ENCODE measurements at places on chromosomes 3 and 15.

GRCh38 chr3:149263856-149264255, 42.2 kb upstream of the CP start:
- DNase-seq: no peak

- DNase-seq: no peak
Observed at GRCh38 chr15:100727291-100727851, 125.0 kb downstream of the ASB7 start.

DNA sequence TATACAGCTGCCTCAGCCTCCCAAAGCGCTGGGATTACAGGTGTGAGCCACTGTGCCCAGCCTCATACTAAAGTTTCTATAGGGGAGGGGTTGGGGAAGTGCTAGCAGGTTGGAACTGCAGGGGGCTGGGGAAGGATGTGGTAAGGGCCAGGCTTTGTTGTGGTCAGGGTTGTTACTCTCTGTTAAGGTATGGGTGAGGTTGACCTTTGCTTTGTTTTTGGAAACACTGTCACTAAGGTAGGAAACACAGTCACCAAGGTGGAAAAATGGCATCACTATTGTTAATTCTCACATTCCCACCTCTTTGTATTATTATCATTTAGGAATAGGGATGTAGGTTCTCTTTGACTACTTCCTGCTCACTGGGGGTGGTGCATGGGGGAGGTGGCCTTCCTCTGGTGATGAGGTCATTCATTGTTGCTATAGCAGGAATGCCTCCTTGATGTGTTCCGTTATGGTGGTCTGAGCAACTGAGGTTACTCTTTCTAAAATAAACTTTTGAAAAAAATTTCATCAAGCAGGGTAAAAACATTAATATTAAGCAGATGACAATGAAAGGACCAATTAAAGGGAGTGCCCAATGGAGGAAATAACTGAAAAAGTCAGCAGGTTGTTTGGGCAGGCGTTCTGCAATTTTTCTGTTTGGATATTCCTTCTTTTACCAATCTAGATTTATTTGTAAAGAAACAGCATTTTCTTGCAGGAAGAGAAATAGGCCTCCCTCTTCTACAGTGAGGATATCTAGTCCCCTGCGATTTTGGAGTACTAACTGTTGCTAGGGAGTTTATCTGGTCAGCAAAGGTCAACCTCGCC, 150.5 kb downstream of the WDR76 start:
- no peak for DNase-seq

DNA sequence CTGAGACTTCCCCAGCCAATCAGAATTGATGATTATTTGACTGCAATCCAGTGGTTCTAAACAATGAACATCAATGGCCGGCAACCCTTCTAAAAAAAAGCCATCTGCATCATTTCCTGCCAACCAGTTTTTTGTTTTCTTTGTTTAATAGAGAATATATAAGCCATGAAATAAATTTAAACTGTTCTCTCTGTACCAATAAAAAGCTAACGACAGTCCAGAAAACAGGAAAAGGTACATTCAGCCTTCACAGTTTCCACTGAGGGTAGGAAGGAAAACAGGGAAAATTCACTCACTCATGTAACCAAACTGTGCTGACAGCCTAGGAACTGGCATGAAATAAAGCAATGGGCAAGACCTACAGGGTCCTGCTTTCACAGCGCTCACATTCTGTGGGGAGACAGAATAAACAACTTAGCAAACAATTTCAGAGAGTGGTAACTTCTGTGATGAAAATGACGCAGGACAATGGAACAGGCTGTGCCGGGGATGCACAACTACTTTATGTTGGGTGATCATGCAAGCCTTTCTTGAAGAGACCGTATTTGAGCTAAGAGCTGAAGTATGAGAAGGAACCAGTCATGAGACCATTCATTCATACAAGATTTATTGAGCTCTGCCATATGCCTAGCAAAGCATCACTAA, 630.1 kb downstream of the MAGI1 start:
- DNase-seq: no peak

GRCh38 chr3:86702381-86702958, 288.5 kb downstream of the VGLL3 start:
- no peak for DNase-seq

DNA sequence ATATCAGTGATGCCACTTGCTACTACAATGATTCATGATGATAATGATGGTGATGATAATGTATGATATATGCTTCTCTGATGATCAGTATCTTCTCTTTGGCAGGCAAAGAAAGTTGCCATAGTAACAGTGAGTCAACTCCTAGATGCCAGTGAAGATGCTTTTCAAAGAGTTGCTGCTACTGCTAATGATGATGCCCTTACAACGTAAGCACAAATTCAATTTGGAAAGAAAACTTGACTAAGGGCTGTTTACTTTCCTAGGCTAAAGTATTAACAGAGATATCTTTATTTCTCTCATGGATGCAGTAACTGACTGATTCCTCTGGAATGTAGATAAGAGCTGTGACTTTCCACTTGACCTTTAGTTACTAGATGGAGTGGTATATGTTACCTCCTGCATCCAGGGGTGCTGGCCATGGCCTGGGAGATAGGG, 27.8 kb downstream of the ADGRG7 start:
- DNase-seq: no peak

- DNase-seq: no peak
Observed at GRCh38 chr3:125123451-125124305, 67.9 kb upstream of the HEG1 start.

GRCh38 chr3:28601291-28601690, 252.7 kb upstream of the AZI2 start:
- DNase-seq: no peak

- no peak for DNase-seq
Observed at GRCh38 chr15:39621210-39621609, 40.3 kb downstream of the THBS1 start.

DNA sequence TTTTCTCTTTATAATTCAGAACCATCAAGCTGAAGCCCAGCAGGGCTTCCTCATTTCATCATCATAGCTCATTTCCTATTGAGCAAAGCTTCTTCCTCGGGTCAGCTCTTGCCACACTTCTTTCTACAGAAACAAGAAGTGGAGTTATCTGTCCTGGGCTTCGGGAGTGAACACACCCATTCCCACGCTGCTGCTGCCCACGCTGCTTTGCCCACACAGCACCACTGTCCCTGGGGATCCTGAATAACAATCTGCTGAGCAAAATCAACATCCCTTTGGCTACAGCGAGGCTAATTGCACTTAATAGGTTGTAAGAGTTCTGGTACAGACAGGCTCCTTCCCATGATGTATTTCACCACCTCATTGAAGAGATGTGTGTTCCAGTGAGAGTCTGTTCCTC, 23.7 kb downstream of the CEP19 start:
- no peak for DNase-seq

DNA sequence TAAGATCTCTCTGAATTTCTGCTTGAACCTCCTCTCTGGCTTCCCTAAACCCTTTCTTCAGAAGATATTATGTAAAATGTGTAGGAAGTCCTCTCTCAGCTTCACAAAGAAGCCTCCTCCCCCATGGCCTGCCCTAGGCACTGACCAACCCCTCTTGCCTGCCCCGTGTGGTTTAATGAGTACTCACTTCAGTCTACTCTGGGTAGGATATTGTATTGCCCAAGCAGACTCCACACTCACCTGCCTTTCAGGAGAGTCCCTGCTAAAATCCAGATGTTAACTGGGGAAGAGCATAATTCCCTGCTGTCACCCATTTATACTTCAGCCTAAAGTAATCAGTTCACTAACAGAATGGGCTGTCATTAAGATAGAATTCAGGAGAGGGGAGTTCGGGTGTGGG, 2.6 kb upstream of the AGBL1 start:
- no peak for DNase-seq

DNA sequence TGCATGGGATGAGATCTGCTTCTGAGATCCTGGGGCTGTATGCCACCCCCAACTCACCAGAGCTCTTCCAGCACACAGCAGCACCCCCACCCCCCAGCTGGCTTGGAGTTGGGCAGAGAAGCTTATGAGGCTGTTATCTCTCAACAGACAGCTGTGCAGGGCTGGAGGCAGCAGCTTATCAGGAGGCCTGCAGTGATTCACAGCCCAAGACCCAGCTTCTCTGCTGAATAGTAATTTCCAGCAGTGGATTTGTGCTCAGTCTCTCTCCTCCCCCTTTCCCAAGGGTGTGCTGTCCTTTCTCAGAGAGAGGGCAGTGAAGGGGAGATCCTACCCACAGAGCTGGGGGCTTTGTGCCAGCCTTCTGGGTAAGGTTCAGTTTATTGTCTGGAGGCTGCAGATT, 2.1 kb downstream of the RPP25 start:
- DNase-seq: no peak

- DNase-seq: no peak
Observed at GRCh38 chr15:80326270-80326669, 74.3 kb upstream of the CTXND1 start.

GRCh38 chr3:54345847-54346375, 223.6 kb downstream of the CACNA2D3 start:
- no peak for DNase-seq

GRCh38 chr15:50996641-50997040, 88.2 kb downstream of the AP4E1 start:
- no peak for DNase-seq

GRCh38 chr3:172877011-172877410, 126.5 kb downstream of the ECT2 start:
- no peak for DNase-seq

DNA sequence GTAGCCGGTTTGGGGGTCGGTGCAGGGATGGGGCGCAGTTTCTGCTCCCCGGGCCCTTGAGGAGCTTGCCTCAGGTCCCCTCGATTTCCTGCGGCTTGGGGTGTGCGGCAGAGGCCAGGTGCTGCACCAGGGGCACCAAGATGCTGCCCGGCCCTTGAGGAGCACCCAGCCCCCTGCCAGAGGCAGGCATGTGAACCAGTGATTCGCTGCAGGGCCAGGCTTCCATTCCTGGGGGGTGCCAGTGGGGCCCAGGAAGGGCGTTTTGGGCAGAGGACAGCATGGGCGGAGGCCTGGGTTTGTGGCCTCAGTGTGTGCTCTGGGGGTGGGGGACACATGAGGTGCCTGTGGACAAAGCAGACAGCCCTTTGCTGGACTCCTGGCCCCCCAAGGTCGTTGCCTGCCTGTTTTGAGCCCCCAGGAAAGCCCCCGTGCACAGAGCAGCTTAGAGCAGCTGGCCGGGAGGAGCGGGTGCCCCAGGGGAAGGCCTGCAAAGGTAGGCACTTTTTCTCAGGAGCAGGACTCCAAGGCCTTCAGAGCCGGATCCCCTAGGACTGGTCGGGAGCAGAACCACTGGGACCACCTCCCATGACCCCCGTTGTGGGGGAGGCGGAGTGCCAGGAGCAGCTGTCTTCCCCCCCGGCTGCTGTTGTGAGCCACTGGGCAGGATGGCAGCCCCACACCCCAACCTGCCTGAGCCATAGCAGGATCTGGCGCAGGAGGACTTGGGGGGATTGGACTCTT, 1.6 kb downstream of the PLXNA1 start:
- no peak for DNase-seq

- DNase-seq: no peak
Observed at GRCh38 chr3:107258300-107258699, 118.9 kb upstream of the CCDC54 start.

GRCh38 chr3:137199678-137200077, 241.9 kb downstream of the IL20RB start:
- no peak for DNase-seq

DNA sequence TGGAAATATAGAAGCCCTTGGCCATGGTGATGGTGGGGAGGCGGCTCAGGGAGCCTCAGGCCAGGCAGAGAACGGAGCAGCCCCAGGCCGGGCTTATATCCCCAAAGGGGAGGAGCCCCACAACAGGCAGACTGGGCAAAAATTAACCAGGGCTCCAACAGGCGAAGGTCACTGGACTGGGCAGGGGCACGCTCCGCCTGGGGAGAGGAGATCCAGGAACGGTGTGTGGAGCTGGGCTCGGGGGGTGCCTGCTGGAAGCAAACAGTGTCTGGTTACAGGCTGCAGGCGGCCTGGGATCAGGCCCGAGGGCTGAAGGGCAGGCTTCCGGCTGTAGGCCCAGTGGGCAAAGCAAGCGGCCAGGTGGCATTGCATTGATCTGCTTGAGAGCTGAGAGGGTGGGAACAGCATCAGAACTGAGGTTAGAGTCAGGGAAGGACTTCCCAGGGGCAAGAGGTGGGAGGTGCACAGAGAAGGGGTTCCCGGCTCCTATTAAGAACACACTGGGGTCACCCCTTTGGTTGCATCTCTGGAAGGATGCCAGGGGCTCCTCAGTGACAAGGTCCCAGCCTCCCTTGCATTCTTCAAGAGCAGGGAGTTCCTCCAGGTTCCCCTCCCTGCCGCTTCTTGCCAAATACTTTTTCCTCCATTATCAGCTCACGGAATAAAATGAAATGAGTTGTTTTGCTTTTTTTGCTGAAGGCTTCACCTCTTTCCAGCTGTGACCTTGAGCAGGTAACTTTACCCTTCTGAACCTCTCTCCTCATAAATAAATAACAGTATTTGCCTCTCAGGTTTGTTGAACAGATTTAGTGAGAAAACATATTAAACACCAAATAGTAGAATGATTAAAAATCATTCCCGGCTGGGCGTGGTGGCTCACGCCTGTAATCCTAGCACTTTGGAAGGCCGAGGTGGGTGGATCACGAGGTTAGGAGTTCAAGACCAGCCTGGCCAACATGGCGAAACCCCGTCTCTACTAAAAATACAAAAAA, 7.8 kb downstream of the ANPEP start:
- DNase-seq: no peak

- no peak for DNase-seq
Observed at GRCh38 chr15:84616235-84616634, 15.4 kb downstream of the ZSCAN2 start.

- no peak for DNase-seq
Observed at GRCh38 chr15:54305138-54305537, 326.9 kb downstream of the UNC13C start.

DNA sequence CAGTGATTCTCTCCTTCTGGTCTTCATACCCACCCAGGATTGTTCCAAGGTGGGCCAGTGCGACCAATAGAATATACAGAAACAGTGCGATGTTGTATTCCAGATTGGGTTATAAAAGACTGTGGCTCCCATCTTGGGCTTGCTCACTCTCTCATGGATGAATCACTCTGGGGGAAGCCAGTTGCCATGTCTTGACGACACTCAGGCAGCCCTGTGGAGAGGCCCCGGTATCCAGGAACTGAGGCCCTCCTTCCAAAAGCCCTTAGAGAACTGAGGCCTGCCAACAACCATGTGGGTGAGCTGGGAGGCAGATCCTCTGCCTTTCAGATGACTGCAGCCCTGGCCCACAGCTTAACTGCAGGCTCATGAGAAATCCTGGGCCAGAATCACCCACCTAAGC, 57.2 kb downstream of the SH3GL3 start:
- DNase-seq: no peak

All from stimulated activated CD4-positive, alpha-beta T cell treated with anti-CD3 and anti-CD28 coated beads, TNF-alpha, amount 100 ng/mL, for 4 hours (primary cell).